ENCODE measurements at places on chromosomes 16 and 17. TPM values are rescaled to one million over a fixed set of nuclear protein-coding genes. Genes with fewer than 3 reads are reported as not detected.
A peak's percentile ranks its signal among the peaks of the same experiment; 100 is the strongest.

DNA sequence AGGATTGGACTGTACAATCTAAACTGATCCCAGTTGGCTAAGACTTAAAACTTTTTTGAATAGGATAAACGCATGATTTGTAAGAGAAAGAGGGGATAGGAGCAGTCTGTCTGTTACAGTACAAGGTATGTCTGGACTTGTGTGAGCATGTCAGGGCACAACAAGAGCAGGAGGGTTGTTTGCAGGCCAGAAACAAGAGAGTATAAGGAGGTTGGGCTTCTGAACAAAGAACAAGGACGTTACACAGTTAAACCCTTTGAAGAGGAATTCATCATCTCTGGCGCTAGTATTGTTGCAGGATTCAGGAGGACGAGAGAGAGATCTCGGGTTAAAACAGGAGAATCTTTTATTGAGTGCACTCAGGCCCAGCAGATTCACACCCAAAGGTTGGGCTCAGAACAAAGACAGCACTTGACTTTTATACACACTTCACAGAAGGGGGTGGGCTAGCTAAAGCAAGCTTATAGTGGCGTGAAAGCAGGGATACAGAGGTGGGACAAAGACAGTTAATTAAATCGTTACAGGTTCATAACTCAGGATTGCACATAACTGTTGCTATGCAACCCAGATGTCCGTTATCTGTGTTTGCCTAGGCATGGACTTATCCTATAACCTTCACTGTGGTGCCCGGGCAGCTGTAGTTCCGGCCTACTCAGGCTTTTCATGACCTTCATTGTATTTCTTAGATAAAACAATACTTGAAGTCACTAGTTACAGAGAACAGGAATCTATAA, 34.3 kb downstream of the SEC14L1 start:
- no peaks in the 10 kb centered on the region for H3K36me3 ChIP-seq
- no peak overlapping the region for H3K4me3 ChIP-seq
- H3K27ac ChIP-seq: peak overlapping the region; percentile 76

Gene HAS3
- 0.26 TPM for total RNA-seq

DNA sequence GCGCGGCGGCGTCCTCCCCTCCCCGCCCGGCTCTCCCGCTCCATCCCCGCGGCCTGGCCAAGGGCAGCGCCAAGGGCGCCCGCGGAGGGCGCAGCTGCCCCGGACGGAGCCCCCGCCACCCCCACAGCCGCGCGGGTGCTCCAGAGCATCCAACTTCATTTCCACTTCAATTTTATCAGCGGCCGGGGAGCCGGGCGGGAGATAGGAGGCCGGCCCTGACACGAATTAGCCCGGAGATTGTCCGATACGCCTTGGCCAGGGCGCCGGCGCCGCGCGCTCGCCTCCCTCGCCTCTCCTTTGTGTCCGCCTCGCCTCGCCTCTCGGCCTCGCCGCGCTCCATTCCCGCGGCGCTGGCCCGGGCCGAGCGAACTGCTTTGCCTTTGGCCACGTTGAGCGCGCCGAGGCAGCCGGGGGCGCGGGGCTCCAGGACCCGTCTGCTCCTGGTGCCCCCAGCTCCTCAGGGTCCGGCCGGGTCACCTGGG, 129.1 kb upstream of the LHX1 start:
- no peak for DNase-seq
- H3K36me3 ChIP-seq: no peaks in the 10 kb centered on the region
- no peak overlapping the region for H3K4me3 ChIP-seq
- no peaks in the 10 kb centered on the region for H3K27me3 ChIP-seq
- peaks cover 10% of the 10 kb centered on the region for H3K4me1 ChIP-seq

DNA sequence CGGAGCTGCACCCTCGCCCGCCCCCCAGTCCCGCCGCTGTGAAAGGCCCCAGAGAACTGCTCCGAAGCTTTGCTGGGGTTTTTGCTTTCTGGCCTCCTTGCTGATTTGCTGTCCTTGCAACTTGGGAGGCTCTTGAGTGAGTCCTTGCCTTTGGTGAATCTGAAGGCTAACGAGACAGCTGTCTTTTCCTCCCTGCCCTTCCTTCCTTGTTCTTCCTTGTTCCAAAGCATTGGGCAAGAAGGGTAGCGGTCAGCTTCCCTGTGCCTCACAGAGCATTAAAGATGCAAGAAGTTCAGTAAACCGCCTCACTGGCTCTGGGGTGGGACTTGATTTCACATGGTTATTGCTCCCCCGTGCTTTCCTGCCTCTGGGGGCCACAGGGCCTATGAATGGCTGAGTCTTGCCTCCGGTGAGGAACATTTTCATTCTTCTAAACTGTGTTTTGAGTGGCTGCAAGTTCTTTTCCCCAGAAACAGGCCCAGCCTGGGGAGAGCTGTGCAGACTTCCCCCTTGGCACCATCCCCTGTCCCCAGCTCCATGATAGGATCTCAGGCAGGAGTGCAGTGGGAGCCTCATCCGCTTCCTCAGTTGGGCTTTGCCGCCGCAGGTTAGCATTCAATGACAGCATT, 1.4 kb downstream of the YPEL2 start:
- peak overlapping the region; percentile 79 for H3K4me3 ChIP-seq
- H3K36me3 ChIP-seq: no peaks in the 10 kb centered on the region
- no peaks in the 10 kb centered on the region for H3K27me3 ChIP-seq
- peak overlapping the region; percentile 98 for H3K27ac ChIP-seq
- peak; percentile 48 for DNase-seq

Gene HIC1
- total RNA-seq: 18.1 TPM

DNA sequence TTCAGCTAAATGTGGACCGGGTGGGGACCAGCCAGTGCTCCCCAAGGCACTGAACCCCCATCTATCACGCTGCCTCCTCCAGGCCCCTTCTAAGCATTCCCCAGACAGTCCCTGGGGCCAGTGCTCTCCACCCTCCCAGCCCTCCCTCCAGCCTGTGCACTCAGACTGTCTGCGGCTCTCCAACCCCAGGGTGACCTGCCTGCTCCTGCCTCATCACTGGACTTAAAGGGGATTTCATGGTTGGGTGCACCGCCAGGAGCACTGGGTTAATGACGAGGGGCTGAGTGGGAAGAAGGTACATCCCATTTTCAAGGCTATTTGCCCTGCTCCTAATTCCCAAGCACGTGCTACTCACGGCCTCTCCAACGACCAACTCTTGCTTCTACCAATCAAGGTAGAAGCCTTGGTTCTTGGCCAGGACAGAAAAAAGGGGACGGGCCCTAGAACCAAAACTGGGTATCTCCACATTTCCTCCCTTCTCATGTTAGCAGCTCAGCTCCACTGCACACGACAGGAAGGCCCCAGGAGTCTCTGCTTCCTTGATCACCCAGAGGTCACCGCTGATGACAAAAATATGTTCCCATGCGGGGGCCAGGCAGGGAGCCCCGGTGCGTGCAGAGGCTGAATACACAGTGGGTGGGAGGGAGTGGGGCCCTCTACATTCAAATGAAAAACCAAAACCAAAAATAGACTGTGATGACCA, 3.5 kb upstream of the ABR start:
- peaks cover 33% of the 10 kb centered on the region for H3K4me1 ChIP-seq
- no peak overlapping the region for H3K27ac ChIP-seq
- no peak overlapping the region for H3K4me3 ChIP-seq
- no peak for DNase-seq

DNA sequence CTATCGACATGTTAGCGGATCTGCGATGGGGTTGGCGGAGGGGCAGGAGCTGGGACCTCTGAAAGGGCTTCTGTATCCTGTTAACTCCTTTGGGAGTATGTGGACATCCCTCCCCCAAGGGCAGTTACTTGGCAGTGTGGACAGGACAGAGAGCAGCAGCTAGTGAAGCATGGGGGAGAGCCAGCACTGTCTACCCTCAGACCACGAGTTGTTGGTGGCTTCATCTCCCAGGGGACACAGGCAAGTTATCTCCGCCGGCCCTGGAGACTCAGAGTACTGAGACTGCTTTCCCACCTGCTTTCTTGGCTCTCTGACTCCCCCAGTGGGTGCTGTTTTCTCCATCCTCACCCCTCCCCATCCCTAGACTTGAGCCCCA, 5.3 kb upstream of the GFAP start:
- no peaks in the 10 kb centered on the region for H3K36me3 ChIP-seq
- DNase-seq: no peak
- no peak overlapping the region for H3K27ac ChIP-seq
- no peaks in the 10 kb centered on the region for H3K27me3 ChIP-seq

Measured in body of pancreas (tissue), 4 donors.